Sigmoid colon (tissue), 7 donors: ENCODE measurements at places on chromosomes 16 and 17.

GRCh38 chr17:74953134-74953687 is 17.5 kb downstream of the OTOP3 start:
- no peak overlapping the region for H3K4me3 ChIP-seq
- no peak for DNase-seq
- no peaks in the 10 kb centered on the region for H3K36me3 ChIP-seq
- no peaks in the 10 kb centered on the region for H3K4me1 ChIP-seq
- no peak overlapping the region for H3K27ac ChIP-seq

- DNase-seq: no peak
- H3K4me1 ChIP-seq: no peaks in the 10 kb centered on the region
- no peak overlapping the region for H3K27ac ChIP-seq
- H3K4me3 ChIP-seq: no peak overlapping the region
- H3K27me3 ChIP-seq: no peaks in the 10 kb centered on the region
- H3K36me3 ChIP-seq: peaks cover 38% of the 10 kb centered on the region
These were observed 17.6 kb downstream of the ZSWIM7 start for GRCh38 chr17:15981646-15982580.

- no peaks in the 10 kb centered on the region for H3K27me3 ChIP-seq
- no peak for DNase-seq
- H3K4me3 ChIP-seq: no peak overlapping the region
These were observed 11.0 kb downstream of the KDM8 start for GRCh38 chr16:27214084-27214961.

DNA sequence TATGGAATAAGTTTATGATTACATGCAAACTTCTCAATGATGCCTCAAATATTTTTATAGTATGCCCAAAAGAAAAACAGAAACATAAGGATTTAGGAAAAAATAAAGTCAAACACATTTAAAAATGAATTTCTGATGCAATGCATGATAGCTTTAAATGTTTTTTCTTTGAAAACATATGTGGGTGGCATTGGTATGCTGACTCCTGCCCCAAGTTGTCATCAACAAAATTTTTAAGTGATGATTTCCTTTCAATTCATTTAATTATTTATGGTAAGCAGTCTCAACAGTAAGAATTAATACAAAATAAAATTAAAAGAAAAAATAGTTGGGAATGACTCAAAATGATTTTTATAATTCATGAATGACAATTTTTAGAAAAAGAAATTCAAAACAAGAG is 104.9 kb downstream of the CEP112 start:
- H3K4me1 ChIP-seq: no peaks in the 10 kb centered on the region
- no peaks in the 10 kb centered on the region for H3K27me3 ChIP-seq
- DNase-seq: no peak
- no peak overlapping the region for H3K4me3 ChIP-seq
- H3K27ac ChIP-seq: no peak overlapping the region

DNA sequence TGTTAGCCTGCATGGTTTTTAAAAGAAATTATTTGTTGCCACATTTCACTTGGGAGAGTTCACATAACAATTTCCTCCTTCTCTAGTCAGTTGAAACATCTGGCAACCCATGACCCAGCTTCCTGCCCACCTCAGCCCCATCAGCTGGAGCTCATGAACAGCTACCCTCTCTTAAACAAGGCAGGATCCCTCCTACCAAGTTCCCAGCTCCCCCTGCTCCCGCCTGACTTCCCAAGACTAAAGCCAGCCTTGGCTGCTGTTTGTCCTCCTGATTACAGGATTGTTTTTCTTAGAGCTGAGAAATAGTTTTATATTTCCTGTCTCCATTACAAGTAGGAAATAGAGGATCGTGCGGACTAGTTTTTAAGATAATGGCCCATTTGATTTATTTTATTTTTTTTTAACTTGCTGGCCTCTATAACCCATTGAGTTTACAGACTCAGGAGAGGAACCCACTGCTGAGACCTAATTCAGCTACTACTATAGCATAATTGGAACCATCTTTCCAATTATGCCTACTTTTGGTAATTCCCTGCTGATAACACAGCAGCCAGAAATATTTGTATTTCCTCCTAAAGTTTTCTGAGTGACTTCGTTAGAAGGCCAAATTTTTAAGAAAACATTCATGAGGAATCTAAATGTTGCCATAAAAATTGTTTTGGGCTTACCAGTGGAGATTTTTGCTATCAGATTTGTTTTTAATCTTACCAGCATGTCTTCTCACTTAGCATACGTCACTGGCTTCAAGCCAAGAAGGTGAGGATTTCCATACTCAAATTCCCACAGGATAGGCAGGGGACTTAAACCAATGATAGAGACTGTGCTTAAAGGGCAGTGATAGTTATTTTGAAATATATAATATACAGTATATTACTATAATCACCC is 90.0 kb downstream of the ELAC2 start:
- no peaks in the 10 kb centered on the region for H3K36me3 ChIP-seq
- no peak for DNase-seq
